ENCODE measurements at places on chromosomes 13 and 19.

DNA sequence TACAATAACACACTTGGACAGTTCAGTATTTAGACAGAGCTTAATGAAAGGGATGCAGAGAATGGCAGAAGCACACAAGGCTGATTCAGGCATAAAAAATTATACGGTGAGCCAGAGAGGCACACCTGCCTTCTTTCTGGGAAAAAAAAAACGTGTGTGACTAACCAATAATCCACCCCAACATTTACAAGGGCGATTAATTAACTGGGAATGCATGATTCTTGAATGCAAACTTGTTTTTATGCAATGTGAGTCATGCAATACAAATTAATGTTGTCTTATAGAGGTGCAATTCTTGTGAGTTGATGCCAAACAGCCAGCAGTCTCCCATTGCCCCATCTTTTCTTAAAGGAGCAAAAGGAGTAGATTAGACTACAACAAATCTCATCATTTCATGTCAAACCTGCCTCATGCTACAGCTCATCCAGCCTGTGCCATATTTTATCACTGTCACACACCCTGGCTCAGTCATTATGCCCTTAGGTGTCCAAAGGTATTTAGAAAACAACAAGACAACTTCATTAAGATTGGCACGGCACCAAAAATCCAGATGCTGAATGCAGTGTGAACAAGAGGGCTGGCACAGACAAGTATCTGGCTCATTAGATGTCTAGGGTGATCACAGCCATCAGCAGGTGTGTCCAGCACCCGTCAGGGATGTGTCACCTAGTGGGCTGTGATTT lies 721.1 kb downstream of the EFNB2 start:
- DNase-seq: no peak

- DNase-seq: no peak
Measured at GRCh38 chr13:100917011-100917410, 242.4 kb upstream of the TMTC4 start.

DNA sequence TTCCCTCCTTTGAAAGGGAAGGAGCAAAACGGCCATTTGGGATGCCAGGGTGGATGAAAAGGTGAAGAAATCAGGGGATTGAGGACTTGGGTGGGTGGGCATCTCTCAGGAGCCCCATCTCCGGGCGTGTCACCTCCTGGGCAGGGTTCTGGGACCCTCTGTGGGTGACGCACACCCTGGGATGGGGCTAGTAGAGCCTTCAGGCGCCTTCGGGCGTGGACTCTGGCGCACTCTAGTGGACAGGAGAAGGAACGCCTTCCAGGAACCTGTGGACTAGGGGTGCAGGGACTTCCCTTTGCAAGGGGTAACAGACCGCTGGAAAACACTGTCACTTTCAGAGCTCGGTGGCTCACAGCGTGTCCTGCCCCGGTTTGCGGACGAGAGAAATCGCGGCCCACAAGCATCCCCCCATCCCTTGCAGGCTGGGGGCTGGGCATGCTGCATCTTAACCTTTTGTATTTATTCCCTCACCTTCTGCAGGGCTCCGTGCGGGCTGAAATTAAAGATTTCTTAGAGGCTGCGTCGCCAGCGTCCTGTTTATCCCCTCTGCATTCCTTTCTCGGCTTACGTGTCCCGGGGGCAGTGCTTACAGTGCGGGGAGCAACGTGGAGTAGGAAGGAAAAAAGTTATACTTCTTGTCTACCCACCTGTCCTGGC lies 15.2 kb upstream of the S1PR4 start:
- DNase-seq: peak; percentile 70

DNA sequence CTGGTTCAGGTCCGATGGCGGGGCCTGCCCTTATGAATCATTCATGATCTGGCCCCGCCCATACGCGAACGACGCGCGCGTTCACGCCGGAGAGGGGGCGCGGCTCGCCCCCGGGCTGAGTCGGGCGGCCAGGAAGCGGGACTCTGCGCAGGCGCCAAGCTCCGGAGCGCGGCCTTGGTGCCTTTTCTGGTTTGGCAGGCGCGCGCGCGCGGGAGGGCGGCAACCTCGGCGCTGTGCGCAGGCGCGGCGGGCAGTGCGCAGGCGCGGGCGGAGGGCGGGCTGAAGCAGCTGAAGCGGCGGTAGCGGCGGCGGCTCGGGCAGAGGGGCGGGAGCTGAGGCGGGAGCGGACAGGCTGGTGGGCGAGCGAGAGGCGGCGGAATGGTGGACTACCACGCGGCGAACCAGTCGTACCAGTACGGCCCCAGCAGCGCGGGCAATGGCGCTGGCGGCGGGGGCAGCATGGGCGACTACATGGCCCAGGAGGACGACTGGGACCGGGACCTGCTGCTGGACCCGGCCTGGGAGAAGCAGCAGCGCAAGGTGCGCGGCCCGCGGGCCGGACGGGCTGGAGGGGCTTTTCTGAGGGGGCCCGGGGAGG lies at the start of gene ACTN4:
Gene ACTN4, plus strand, starts transcription at position 282 of the 598 bp plus-strand sequence. Its CDS starts 97 bp downstream, at position 379.
- peak; percentile 100 for DNase-seq

DNA sequence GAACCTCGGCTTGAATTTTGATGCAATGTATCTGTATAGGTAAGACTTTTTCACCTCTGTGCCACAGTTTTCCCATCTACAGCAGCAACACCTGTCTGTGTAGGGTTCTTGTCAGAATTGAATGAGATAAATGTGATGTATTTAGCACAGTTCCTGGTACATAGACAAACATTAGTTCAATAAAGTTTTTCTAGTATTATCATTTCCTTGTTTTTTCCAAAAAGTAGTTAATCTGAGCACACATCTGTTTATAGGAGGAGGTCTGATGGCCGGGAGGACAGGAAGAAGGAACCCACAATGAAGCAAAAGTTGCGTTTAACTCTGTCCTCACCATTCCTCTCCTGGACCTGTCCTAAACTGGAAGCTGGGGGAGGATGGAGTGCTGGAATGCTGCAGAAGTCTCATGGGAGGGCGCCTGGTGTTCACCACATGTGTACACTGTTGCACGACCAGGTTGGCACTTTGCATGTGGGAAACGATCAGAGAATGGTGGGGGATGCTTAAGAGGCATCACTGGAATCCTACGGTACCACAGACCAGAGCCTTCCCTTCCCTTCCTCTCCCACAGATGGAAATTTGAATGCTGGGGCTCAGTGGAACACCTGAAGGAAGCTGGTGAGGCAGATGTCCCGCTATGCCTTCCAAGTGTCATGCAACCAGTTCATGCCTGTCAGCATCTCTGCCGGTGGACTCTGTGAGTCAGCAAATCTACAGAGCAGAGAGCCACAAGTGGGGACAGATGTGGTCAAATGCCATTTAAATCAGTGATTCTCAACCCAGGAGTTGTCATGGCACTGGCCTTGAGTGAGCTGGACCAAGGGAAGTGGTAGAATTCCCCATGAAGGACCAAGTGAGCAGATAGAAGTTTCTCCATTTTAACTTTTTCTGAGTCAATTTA lies 315.6 kb downstream of the DLEU7 start:
- DNase-seq: no peak

Data from activated CD4-positive, alpha-beta T cell treated with anti-CD3 and anti-CD28 coated beads, Interleukin-2, amount 50 U/mL, for 1 hour (primary cell).